ENCODE measurements at places on chromosomes 13 and 19.

DNA sequence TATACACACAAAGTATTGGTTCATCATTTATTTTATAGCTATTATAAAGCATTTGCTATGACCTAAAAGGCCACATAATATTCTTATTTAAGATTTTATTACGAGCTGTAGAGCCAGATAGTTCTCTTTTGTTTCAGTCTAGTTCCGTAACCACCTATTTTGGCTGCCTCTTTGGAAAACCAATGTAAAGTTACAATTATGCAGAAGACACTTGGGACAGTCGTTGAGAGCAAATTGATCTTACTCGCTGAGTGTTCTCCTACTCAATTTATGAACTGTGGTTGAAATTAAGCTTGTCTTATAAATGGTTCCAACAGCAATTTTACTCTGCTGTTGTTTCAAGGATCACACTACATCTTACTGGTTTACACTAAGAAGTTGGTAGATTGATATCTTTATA is 122.3 kb downstream of the SLC7A1 start:
- no peak for DNase-seq

DNA sequence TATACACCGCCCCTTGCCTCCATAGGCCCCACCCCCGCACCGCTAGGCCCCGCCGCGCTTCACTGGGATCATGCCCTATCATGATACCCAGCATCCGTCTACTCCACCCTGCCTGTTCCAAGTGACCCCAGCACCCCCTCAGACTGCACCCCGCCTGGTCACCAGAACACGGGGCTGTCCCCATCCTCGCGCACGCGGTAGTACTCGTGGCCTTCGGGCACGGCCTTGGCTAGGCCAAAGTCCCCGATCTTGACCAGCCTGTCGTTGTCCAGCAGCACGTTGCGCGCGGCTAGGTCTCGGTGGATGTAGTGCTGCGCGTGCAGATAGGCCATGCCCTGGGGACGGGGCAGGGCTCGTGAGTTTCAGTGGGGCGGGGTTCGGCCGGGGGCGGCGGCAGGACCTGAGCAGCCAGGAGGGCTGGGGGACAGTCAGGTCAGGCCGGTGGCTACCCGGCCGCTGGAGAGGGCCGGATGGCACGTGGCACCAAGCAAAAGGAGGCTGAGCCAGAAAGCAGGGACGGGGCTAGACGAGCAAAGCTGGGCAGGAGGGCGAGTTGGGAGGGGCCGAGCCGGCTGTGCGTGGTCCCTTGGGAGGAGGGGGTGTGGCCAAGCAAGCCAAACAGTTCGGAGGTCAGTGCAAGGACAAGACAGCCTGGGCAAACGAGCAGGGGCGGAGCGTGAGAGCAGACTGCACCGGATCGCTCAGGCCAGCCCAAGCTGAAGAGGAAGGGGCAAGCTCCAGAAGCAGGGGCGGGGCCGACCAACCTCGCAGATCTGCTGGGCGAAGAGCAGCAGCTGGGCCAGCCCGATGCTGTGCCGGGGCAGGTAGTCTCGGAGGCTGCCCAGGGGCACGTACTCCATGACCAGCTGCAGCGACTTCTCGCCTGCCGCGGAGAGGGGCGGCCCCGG is 13.6 kb upstream of the ICAM3 start:
- no peak for DNase-seq

GRCh38 chr13:68254151-68254550 is 1024.0 kb upstream of the PCDH9 start:
- no peak for DNase-seq

DNA sequence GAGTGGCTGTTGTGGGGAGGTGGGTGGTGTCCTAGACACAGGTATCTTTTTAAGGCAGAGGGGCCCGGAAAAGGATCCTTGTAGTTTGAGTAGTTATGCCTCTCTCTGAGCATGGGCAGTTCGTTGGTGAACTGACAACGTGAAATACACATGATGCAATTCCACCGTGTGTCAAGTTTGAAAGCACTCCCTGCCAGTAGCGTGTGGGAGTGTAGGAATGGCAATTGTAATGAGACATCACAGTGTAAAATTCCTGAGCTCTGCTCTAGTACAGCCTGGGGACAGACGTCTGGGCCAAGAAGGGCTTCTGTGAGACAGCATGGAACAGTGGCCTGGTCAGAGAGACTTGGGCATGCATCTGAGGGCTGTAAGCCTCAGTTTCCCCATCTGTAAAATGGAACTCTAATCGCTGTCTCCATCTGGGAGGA is 10.4 kb upstream of the ASF1B start:
- DNase-seq = no peak

DNA sequence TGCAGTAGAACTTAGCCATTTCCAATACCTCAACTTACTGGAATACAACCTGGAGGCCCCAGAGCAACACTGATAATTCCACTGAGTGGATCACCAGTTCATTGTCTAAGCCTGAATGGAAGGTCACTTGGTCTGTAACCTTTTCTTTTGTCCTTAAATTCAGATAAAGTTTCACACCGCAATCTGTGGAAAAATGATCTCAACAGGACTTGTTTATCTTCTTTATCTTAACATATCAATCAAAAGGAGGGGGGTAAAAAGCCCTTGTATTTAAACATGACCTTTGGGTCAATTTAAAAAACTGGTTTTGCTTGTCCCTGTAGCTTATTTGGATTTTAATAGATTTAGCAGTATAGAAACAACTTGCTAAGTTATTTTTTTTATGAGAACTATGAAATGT is 21.6 kb downstream of the SAE1 start:
- DNase-seq = no peak

GRCh38 chr19:41626877-41627276 is at the start of gene CEACAM4:
Gene CEACAM4 (minus strand): TSS chr19:41627074. CDS start chr19:41626963, 111 bp downstream.
- no peak for DNase-seq

DNA sequence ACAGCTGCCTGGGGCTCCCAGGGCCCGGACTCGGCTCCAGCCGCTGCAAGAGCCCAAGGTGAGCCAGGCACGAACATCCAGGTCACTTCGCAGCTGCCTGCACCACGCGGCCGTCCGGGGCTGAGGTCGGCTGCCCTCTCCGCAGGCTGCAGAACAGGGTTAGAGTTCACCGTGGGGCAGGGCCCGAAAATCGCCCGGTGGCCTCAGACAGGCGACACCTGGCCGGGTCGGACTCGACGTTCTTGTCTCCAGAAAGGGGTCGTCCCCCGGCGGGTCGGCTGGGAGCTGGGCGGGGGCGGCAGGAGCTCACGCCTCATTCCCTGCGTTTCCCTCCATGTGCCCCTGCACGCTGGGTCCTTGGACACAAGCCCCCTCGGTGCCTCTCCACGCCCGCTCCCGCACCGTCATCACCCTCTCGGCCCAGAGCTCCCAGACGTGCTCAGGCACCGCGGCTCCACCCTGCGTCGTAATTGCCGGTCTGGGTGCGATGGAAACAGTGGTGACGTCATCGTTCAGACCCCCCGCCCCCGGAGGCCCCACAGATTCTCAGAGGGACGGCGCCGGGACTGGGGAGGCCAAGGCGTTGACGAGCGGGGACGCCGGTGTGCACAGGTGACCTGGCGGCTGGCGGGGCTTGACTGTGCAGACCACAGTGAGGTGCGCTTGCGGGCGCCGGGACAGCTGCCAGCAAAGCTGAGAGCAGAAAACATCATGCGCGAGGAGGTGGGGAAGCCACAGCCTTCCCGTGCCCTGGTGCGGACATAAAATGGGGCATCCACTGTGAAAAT is 4.0 kb upstream of the GRIN3B start:
- peak; percentile 60 for DNase-seq

- DNase-seq = no peak
Observed at GRCh38 chr19:15323496-15324235, 8.7 kb downstream of the BRD4 start.

DNA sequence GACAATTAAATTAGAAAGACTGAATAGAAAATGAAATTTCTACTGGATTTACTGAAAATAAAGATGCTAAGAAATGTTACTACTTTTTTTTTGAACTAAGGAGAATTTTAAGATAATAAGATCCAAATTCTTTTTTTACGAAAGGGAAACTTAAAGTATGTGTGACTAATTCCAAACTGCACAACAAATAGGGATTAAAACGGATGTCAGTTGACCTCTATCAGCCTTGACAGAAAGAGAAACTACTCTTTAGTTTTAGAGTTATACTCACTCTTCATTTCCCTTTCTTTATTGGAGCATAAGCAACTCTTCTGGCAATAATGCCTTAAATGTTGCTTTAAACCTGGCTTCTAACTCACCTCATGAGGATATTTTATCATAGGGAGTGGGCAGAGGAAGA is 273.8 kb downstream of the SLITRK6 start:
- no peak for DNase-seq

DNA sequence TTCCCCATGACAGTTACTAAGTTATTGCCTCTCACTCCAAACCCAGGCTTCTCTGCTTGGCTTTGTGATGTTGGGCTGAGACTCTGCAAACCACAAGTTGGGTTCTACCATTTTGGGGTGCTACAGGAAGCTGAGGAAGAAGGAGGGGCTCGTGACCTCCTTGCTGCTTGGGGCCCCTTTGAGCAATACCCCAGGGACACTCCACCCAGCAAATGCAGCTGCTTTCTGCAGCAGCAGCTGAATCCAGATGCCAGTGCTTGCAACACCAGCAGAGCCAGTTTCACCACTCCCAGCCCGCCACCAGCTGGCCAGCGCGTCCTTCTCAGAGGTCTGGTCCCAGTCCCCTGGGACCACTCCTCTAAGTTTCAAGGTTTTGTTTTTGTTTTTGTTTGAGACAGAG is 22.0 kb upstream of the UBAC2 start:
- DNase-seq = no peak
